LNCaP clone FGC (cell line): ENCODE measurements at places on chromosomes 13 and 19.

GRCh38 chr13:47480951-47481350 lies 520.1 kb downstream of the SUCLA2 start:
- no peak for DNase-seq

DNA sequence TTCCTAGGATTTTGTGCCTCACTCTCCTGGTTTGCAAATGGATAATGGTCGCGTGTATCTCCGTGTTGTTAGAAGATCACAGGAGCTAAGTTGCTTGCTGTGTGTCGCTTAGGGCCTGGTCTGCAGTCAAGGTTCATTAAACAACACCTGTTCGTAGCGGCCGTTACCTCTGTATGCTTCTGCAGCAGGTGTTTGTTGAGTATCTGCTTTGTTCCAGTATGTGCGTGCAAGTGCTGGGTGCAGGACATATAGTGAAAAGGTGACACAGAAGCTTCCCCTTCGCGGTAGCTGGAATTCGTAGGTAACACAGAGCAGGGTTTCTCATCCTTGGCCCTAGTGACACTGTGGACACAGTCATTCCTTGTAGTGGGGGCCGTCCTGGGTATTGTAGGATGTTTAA lies 5.4 kb downstream of the MED25 start:
- no peak for DNase-seq

DNA sequence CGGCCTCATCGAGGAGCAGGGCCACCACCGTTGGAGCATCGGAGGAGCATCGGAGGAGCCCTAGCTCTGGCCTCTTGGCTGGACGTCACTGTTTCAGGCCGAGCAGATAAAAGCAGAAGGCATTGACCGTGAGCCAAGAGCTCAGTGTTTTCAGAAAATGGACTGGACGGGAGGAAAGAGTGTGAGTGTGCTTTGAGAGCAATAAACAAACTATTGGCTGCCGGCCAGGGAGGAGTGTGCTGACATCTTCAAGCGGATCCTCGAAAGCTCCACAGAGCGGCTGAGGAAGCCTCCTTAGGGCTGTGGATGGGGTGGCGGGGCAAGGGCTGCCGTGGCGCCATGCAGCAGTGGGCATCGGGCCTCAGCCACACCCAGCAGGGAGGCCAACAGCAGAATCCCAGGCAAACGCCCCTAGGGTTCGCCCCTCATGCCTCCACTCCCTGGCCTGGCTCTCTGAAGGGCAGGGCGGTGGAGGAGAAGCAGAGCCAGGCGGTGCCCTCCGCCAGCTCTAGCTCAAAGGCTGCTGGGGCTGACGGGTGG lies 41.8 kb downstream of the IRS2 start:
- DNase-seq, result peak; percentile 81

GRCh38 chr19:30349131-30349730 lies 23.0 kb upstream of the ZNF536 start:
- no peak for DNase-seq

DNA sequence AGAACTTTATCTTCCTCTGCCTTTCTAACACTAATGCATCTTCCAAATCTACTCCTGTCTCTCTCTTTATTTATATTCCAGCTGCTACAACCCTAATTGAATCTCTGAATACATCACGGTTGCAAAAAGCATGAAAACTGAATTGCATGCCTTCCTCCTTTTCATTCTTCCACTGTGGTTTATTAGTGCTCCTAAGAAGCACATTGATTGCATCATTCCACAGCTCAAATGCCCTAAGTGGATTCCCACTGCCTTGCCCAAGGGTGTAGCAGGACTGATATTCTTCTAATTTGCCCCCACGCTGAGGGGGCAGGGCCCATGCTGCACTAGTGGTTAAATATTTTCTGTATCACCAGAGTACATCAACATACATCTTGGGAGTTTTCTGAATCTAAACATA lies 640.8 kb downstream of the EFNB2 start:
- no peak for DNase-seq

DNA sequence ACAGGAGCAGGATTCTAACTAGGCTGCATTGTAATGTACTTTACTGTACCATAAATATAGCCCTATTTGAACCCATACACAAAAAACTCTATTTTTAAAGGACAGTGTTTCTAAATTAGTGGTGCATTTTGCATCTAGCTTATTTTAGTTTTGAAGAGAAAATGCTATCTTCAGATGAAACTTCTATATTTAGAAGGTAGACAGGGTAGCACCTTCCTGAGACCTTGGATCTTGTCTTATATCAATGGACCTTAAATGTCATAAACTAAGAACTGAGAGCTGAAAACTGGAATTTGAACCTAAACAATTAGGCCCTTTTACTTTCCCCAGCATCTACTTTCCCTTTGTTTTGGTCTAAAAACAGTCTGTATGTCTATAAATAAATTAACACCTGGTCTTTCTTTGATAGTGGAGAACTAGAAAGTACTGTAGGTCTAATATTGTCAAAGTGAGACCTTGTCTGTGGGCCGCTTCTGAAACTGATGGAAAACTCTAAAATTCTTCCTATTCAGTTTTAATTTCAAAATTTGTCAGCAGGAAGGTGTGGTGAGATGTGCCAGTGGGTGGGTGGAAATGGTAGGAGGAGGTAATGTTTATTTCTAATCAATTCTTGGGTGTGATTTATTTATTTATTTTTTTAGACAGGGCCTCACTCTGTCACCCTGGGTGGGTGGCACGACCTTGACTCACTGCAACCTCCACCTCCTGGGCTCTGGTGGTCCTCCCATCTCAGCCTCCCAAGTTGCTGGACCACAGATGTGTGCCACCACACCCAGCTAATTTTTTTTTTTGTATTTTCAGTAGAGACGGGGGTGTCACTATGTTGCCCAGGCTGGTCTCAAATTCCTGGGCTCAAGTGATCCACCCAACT lies 10.1 kb downstream of the COG3 start:
- DNase-seq, result no peak

DNA sequence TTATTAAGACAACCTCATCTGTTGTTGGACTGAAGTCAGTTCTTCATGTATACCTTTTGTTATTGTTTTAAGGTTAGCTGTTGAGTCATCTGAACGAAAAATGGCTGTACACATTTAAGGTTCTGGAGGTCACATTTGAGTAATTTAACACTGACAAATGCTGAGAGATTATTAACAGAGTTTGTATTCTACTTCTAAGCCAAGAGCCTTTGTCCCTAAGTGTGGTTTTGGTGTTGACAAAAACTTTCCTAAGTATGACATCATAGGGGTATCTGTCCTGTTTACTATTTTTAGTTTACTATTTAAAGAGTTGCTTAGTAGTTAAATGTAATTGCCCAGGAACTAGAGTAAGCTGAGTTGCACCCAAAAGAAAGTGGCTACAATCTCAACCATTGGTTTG lies 71.9 kb downstream of the CDK8 start:
- DNase-seq, result no peak

DNA sequence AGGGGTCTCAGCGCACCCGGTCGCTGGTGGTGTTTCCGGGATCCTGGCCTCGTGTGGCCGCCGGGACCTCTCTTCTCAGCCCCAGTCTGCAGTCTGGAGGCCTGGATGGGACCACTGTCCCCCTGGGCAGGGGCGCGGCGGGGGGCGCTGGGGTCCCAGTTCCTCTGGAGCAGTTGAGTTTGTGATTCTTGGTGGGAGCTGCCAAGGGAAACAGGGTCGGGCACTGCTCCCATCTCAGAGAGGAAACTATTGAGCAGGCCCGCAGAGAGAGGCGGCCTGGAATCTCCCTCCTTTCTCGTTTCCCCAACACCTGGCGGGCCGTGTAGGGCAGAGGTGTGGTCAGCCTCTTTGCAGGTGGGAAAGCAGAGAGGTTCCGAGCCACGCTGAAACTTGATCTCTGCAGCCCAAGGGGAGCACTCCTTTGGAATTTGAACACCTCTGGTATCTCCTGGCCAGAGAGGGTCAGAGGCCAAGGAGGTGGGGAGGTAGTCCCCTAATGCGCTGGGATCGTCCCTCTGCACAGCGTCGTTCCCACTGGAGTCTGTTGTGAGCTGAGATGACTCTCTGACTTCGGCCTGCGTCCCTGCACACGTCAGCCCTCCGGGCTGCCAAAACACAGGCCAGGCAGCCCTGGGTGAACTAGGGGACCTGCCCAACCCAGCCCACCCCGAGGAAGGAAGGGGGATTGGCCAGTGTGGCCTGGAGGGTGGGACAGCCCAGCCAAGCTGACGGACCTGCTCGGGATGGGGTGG lies 741 bp downstream of the PLEKHF1 start:
- DNase-seq, result no peak

GRCh38 chr13:45333977-45334922 lies 6.7 kb downstream of the TPT1 start:
- no peak for DNase-seq

- DNase-seq, result peak; percentile 23
Measured at GRCh38 chr19:18846862-18847548, 15.2 kb downstream of the UPF1 start.

DNA sequence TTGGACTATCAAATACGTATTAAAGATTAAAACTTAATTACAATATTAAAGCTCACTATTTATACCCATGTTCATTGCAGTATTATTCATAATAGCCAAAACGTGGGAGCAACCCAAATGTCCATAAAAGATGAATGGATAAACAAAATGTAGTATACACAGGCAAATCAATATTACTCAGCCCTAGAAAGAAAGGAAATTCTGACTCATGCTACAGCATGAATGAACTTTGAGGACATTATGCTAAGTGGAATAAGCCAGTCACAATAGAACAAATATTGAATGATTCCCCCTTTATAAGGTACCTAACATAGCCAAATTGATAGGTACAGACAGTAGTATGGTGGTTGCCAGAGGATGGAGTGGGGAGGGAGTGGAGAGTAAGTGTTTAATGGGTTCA lies 457.3 kb downstream of the FGF14 start:
- DNase-seq, result no peak
